ENCODE measurements at places on chromosomes 5 and 9. TPM values are rescaled to one million over a fixed set of nuclear protein-coding genes. Genes with fewer than 3 reads are reported as not detected.

DNA sequence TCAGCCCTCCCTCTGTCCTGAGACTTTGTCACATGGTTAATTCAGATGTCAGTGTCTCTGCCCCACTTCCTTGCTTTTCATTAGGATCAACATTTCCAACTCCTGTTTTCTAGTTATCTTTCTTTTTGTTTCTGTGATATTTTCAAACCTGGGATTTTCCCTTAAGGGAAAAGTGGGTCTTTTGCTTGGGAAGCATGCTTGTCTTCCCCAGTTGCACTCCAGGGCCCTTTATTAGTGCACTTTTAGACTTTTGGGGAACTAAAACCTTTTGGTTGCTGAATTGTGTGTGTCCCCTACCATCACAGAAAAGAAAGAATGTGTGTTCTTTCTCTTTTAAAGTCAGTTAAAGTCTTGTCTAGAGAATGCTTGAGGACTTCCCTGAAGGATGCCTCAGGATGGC lies 18.4 kb upstream of the GDNF start:
- no peak overlapping the region for H3K27ac ChIP-seq
- no peak overlapping the region for H3K4me3 ChIP-seq
- H3K4me1 ChIP-seq, result no peaks in the 10 kb centered on the region

GRCh38 chr9:20373263-20373662 lies 249.0 kb downstream of the MLLT3 start:
- H3K4me1 ChIP-seq, result no peaks in the 10 kb centered on the region
- no peak overlapping the region for H3K4me3 ChIP-seq

GRCh38 chr9:131239161-131239975 lies 36.9 kb downstream of the FAM78A start:
- no peaks in the 10 kb centered on the region for H3K27me3 ChIP-seq
- peaks cover 8% of the 10 kb centered on the region for H3K4me1 ChIP-seq
- DNase-seq, result no peak
- H3K36me3 ChIP-seq, result no peaks in the 10 kb centered on the region
- no peak overlapping the region for H3K4me3 ChIP-seq

CSF1R gene
- 96.3 TPM for total RNA-seq

GRCh38 chr5:111453747-111454146 lies 58.6 kb downstream of the STARD4 start:
- peaks cover 20% of the 10 kb centered on the region for H3K4me1 ChIP-seq
- H3K27ac ChIP-seq, result no peak overlapping the region
- no peaks in the 10 kb centered on the region for H3K36me3 ChIP-seq
- DNase-seq, result no peak

DNA sequence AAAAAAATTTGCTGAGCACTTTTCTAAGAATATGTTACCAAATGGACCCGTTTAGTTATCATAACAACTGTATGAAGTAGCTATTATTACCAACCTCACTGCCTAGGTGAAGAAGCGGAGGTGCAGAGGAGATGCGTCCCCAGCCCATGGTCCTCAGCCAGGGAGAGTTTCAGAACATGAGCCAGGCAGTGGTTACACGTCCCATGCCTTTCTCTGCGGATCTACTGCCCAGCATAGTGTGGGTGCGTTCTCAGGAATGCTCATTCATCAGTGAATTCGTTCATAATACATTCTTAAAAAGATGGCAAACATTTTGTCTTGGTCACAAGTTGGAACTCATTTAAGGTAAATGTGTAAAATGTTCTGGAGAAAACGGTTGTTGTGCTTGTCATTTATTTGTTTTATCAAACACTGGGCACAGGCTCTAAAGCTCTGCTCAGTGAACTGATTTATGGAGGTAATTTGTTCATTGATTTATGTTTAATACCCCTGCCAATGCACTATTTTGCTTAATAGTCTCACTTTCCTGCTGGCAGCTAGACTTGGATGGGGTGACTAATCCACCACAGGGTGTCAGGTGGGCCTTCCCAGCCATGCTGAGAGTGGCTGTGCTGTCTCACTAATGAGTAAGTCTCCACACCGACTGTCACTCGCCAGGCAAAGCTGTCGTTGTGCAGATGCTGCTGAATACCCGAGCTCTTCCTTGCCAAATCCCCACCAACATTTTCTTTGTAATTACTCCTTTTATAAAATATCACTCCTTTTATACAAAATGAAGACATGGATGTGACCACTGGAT lies 248.8 kb downstream of the TENT4A start:
- no peak overlapping the region for H3K4me3 ChIP-seq
- no peak overlapping the region for H3K27ac ChIP-seq
- H3K27me3 ChIP-seq, result no peaks in the 10 kb centered on the region
- no peak for DNase-seq
- H3K36me3 ChIP-seq, result no peaks in the 10 kb centered on the region
- H3K4me1 ChIP-seq, result no peaks in the 10 kb centered on the region

MLANA gene
- total RNA-seq, result not detected

BAAT gene
- not detected for total RNA-seq

GRCh38 chr5:72134226-72134899 lies 27.1 kb downstream of the MAP1B start:
- peaks cover 59% of the 10 kb centered on the region for H3K4me1 ChIP-seq
- no peak overlapping the region for H3K4me3 ChIP-seq
- DNase-seq, result no peak
- no peaks in the 10 kb centered on the region for H3K36me3 ChIP-seq
- H3K27me3 ChIP-seq, result no peaks in the 10 kb centered on the region

GRCh38 chr5:57117596-57117995 lies 56.3 kb upstream of the GPBP1 start:
- H3K4me1 ChIP-seq, result no peaks in the 10 kb centered on the region
- H3K36me3 ChIP-seq, result no peaks in the 10 kb centered on the region
- DNase-seq, result no peak
- H3K27me3 ChIP-seq, result no peaks in the 10 kb centered on the region
- no peak overlapping the region for H3K27ac ChIP-seq

GABRA1 gene
- total RNA-seq, result 0.23 TPM

CDC20B gene
- total RNA-seq, result not detected

DNA sequence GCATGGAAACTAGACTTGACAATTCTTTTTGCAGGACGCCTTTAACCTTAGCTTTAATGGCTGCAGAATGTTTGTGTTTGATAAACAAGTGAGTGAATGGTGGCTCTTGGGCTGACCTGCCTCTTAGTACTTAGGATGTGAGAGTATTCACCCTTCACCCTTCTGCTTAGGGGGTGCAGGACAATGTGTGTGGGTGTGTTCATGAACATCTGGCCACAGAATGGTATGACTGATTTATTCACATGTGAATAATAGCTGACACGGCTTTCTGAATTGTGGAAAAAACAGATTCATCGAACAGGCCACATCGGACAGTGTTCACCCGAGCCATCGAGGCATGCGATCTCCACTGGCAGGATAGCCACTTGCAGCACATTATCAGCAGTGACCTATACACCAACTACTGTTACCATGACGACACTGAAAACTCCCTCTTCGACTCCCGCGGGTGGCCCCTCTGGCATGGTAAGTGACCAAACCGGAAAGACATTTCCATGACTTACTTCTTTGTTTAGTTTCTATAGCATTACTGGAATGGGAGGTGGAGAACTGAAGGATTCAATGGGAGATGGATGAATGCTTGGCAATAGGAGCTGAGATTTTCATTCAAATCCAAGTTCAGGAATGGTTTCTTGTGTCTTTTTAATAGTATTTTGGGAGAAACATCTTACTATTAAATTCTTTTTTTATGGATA lies 193.6 kb downstream of the ZSWIM6 start:
- no peaks in the 10 kb centered on the region for H3K27me3 ChIP-seq
- H3K27ac ChIP-seq, result no peak overlapping the region
- no peak overlapping the region for H3K4me3 ChIP-seq
- H3K4me1 ChIP-seq, result no peaks in the 10 kb centered on the region
- DNase-seq, result no peak

BTNL8 gene
- 0.79 TPM for total RNA-seq

TESK1 gene
- total RNA-seq, result 42.9 TPM

F2RL1 gene
- 0.35 TPM for total RNA-seq

DNA sequence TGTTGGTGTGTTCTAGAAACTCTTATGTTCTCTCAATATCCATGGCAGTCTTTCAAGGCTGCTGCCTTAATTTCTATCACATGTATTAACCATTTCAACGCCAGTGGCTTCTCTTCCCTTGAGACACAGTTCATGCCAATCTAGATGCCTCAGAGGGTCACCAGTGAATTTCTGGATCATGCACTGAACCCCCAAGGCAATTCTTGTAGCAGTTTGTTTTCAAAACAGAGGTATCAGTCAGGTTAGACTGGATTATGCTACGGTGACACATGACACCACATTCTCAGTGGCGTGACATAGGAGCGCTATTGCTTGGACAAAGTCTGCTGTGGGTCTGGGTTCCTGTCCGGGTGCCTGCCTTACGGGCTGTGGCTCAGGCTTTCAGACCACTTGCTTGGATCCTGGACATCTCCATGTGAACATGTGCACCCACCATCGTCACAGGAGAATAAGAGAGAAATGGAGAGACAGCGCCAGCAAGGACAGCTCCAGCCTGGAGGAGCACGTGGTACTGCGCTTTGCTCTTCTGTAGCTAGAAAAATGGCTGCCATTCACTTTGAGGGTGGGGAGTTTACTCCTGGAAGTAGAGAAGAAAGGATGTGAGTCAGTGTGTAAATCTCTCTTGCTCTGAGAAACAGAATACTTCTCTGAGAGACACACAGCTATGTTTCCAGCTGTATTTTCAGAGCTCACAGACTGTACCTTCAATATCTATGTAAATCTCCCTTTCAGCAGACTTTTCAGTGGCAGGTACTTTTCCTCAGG lies 329.3 kb upstream of the ADCY2 start:
- no peaks in the 10 kb centered on the region for H3K27me3 ChIP-seq
- no peak for DNase-seq
- H3K4me3 ChIP-seq, result no peak overlapping the region
- H3K4me1 ChIP-seq, result no peaks in the 10 kb centered on the region
- no peak overlapping the region for H3K27ac ChIP-seq

MARCOL gene
- total RNA-seq, result not detected

C5orf52 gene
- total RNA-seq, result not detected

IL17B gene
- total RNA-seq, result 20.1 TPM

PCDHA1 gene
- 0.14 TPM for total RNA-seq

DNA sequence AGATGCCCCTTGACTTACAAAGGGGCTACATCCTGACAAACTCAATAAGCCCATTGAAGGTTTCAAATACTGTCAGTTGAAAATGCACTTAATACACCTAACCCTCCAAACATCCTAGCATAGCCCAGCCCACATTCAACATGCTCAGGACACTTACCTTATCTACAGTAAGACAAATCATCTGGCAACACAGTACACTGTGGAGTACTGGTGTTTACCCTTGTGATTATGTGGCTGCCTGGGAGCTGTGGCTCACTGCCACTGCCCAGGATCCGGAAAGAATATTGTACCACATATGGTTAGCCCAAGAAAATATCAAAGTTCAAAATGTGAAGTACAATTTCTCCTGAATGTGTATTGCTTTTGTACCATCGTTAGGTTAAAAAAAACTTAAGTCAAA lies 562.2 kb downstream of the HTR1A start:
- H3K4me3 ChIP-seq, result no peak overlapping the region
- H3K27ac ChIP-seq, result no peak overlapping the region
- no peaks in the 10 kb centered on the region for H3K4me1 ChIP-seq
- H3K27me3 ChIP-seq, result no peaks in the 10 kb centered on the region
- DNase-seq, result no peak
- H3K36me3 ChIP-seq, result no peaks in the 10 kb centered on the region

CAMK2A gene
- total RNA-seq, result not detected

C8G gene
- not detected for total RNA-seq

GRCh38 chr9:71858102-71858798 lies 52.7 kb downstream of the ABHD17B start:
- no peaks in the 10 kb centered on the region for H3K36me3 ChIP-seq
- no peak overlapping the region for H3K27ac ChIP-seq
- H3K4me3 ChIP-seq, result no peak overlapping the region
- no peaks in the 10 kb centered on the region for H3K4me1 ChIP-seq

Data from adrenal gland (tissue), 19 donors.